Urinary bladder (tissue), 4 donors: ENCODE measurements at places on chromosomes 12 and 14. TPM values are rescaled to one million over a fixed set of nuclear protein-coding genes. Genes with fewer than 3 reads are reported as not detected.

METTL1 gene
- 4.9 TPM for total RNA-seq

MDGA2 gene
- 6.1 TPM for total RNA-seq

COX8C gene
- not detected for total RNA-seq

FIGNL2 gene
- total RNA-seq = 0.53 TPM

GNB3 gene
- total RNA-seq = 2.5 TPM
